ENCODE measurements at places on chromosomes 2 and 18. TPM values are rescaled to one million over a fixed set of nuclear protein-coding genes. Genes with fewer than 3 reads are reported as not detected.

The PROKR1 gene
- not detected for total RNA-seq

The SFT2D3 gene
- 6.9 TPM for total RNA-seq

The BOD1L2 gene
- not detected for total RNA-seq

The GREB1L gene
- total RNA-seq, result 10.4 TPM

The DSG1 gene
- not detected for total RNA-seq

The SCN1A gene
- not detected for total RNA-seq

The STAT4 gene
- total RNA-seq, result 3.0 TPM

The PARD6G gene
- 12.1 TPM for total RNA-seq

The HOXD9 gene
- total RNA-seq, result 17.3 TPM

The MALL gene
- 2.0 TPM for total RNA-seq

The ERBB4 gene
- 22.3 TPM for total RNA-seq

The ALKAL2 gene
- 159 TPM for total RNA-seq

The ACTR3 gene
- 120 TPM for total RNA-seq

The ZAP70 gene
- total RNA-seq, result 1.6 TPM

The NAT8 gene
- total RNA-seq, result 0.82 TPM

The ALPG gene
- total RNA-seq, result not detected

The FAM237A gene
- total RNA-seq, result not detected

The FOXI3 gene
- not detected for total RNA-seq

The ANKZF1 gene
- 44.1 TPM for total RNA-seq

The GPBAR1 gene
- total RNA-seq, result 0.38 TPM

The PPM1B gene
- 31.2 TPM for total RNA-seq

The RFTN2 gene
- total RNA-seq, result 15.3 TPM

The SPR gene
- total RNA-seq, result 19.0 TPM

The SLC4A1AP gene
- total RNA-seq, result 16.3 TPM

The LIMS4 gene
- 8.7 TPM for total RNA-seq

The REL gene
- 45.1 TPM for total RNA-seq

The AQP4 gene
- total RNA-seq, result 22.0 TPM

The AP1S3 gene
- 2.5 TPM for total RNA-seq

The STPG4 gene
- not detected for total RNA-seq

The CREG2 gene
- total RNA-seq, result 0.51 TPM

The PUS10 gene
- 7.3 TPM for total RNA-seq

The TMEM131 gene
- total RNA-seq, result 38.4 TPM

The IL1F10 gene
- not detected for total RNA-seq

The OTOF gene
- total RNA-seq, result 0.15 TPM

The SKOR2 gene
- total RNA-seq, result not detected

The ABCG5 gene
- 0.10 TPM for total RNA-seq

The SCG2 gene
- 2.6 TPM for total RNA-seq

Measured in ovary (tissue), 10 donors.